Esophagus mucosa (tissue), 1 donor: ENCODE measurements at places on chromosomes 5 and 9.
A peak's percentile ranks its signal among the peaks of the same experiment; 100 is the strongest.

DNA sequence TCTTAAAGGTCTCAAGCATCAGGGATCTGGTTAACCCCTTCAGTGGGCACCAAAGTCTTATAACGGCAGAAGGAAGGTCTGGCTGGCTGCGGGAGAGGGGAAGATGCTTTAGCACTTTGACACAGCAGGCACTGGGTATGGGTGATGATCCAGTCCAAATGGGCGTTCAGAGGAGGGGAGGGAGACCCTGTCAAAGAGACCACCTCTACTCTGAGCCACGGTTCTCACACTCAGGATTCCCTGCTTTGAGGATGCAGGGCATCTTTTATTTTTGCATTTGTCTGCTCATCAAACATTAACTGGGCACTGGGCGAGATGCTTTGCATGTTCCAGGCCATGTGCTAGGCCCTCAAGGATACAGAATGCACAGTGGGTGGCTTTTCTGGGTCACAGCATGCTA, 204.0 kb downstream of the DAB2IP start:
- no peak for ATAC-seq

GRCh38 chr5:112960863-112961504, 15.6 kb upstream of the DCP2 start:
- no peak for ATAC-seq

DNA sequence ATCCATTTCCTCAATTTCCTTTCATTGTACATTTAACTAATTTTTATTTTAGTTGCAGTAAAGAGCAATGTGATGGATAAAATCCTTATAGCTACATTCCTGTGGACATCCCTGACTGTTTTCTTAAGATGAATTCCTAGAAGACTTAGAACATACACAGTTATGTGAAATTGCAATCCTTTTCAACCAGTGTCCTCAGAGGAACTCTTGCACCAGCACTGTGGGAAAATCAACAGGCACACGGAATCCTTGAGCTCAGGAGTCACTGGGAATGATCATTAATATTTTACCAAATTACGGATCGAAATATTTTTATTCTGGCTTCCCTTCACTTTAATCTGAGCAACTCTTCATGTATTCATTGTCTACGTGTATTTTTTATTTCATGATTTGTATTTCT, 901.9 kb upstream of the WWC1 start:
- no peak for ATAC-seq

- ATAC-seq: no peak
Observed at GRCh38 chr5:96808541-96808828, 740 bp upstream of the ERAP1 start.

- no peak for ATAC-seq
Observed at GRCh38 chr5:14635656-14636055, 28.9 kb upstream of the OTULIN start.

- ATAC-seq: peak; percentile 41
Observed at GRCh38 chr5:157252711-157253465, 13.0 kb upstream of the CYFIP2 start.

DNA sequence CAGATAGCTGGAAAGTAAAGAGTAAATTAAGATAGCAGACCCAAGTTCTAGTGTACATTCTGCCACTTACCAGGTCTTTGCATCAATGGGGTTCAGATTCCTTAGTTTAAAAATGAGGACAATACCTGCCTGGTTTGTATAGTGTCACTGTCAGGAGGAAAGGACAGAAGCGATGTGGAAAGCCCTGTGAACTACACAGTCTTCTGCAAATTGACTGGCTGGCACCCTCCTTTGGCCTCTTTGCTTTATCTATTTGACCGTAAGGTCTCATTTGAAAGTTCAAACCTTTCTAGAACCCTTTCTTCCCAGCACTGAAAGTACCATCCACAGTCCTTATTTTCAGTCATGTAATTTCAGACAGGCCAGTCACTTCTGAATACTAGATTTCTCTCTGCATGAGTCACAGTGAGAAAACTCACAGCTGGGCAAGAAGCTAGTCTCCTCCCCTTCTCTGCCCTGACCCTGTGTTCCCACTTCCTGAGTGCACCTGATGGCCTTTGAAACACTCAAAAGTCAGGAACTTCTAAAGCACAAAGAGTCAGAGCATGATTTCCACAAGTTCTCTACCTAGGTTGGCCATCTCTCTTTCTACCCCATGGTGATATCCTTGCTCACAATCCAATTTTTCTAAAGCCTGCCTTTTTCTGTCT, 91.3 kb upstream of the RASEF start:
- peak; percentile 82 for ATAC-seq

GRCh38 chr5:129094087-129094923, at the start of gene ISOC1:
Gene ISOC1 (plus strand): TSS chr5:129094749. CDS start chr5:129094767, 18 bp downstream.
- peak; percentile 96 for ATAC-seq

DNA sequence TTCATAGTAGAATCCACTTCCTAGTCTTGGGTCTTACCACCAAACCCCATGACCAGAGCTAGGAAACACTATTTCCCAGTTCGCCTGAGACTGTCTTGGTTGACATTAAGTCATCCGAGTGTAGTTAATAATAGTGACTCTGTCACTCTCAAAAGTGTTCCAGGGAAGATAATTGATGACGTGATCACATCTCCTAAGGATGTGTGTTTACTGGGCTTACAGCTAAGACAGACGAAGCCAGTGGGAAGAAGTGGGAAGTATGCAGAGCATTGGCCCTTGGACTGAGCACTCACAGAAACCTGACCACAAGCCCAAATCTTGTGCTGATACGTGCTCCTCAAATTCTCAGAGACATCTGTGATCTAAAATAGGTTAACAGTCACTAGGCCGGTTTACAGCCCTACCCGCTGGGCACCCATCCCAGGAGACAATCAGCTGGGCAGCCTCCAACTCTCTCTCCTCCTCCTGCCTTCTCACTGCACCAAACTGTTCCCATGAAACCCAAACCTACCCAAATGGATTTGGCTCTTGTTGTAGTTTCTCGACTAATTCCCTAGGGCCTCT, 316.6 kb downstream of the TLE1 start:
- ATAC-seq: no peak

- no peak for ATAC-seq
Observed at GRCh38 chr9:113896713-113897112, 20.6 kb downstream of the ZNF618 start.

GRCh38 chr9:134344800-134345310, 18.6 kb downstream of the RXRA start:
- no peak for ATAC-seq

DNA sequence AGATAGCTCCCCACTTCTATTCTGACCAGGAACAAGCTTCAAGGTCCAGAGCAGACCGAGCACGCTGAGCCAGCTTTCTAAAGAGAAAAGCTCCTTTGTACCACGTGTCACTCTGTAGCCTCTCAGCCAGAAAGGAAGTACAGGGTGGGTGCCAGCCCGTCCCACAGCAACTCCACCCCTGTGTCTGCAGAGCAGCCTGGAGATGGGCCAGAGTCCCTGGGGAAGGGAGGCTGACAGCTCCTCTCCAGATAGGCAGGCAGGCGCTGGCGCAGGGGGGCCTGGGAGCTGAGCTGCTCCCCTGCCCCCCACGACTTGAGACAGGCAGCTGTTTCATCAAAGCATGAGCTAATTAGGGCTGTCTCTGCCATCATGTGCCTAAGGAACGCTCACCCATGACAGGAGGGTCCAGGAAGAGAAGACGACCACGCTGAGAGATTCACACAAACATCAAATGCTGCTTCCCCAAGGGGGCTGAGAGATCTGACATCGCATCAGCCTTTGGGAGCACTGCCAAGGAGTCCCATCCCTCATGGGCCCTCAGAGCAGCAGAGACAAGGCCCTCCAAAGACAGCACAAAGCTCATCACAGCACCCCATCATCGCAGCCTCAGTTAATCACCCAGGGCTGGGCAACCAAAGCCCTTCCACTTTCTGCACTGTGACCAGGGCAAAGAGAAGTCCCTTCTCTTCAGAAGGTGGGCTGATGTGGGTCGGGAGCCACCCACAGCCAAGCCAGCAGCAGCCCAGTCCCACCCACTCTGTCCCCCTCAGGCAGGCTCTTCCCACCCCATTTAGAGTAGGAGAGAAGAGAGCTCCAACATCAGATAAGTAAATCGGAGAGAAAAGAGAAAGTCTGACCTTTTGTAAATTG, 78.5 kb upstream of the LRRTM2 start:
- peak; percentile 86 for ATAC-seq

DNA sequence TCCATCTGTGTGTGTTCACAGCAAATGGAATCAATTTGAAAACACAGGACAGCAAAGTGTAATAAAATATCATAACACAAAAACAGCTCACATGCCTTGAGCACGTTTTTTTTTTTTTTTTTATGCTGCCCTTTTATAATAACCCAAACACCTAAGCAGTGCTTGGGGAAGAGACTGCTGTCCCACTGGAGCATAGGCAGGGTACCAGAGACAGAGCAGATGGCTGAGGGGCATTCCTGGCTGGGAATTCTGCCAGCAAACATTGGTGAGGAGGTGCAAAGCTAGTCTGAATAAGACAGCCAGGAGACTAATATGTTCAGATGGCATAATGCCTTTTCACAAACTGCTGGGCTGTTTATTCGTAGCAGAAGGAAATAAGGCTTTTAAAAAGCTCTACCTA, 58.1 kb upstream of the SV2C start:
- no peak for ATAC-seq
